ENCODE measurements at places on chromosomes 16 and 17.

DNA sequence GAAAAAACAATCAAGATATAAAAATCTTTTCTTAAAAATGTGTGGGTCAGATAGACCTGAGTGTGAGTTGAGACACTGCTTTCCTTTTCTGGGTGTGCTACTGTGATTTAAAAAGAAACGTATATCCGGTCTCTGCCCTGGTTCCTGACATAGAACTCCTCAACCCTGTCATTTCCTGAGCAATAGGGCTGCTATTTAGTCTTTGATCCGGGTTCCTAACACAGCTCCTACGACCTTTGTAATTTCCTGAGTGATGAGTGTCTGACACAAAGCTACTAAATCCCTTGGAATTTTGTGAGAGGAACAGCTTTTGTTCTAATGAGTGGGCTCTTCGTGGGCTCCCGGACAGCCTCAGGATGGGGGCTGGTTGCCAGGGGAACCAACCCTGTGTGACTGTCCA, 93.9 kb upstream of the FA2H start:
- no peak for DNase-seq

DNA sequence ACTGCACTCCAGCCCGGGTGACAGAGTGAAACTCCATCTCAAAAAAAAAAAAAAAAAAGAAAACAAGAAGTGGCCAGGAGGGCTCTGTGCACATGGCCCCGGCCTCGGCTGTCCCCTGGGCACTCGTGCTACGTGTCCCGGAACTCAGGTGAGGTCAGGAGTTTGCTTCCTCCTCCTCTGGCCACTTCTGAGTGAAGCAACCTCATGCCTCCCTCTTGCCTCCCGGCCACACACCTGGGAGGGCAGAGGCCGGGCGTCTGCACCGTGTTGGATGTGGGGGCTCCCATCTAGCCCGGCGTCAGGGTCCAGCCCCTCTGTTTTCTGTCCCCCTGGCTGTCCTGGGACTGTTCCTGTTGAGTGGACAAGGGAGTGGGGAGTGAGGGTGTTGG, 22.2 kb downstream of the ASPSCR1 start:
- DNase-seq, result no peak

GRCh38 chr17:32518646-32519227, 31.9 kb downstream of the CDK5R1 start:
- no peak for DNase-seq

- DNase-seq, result no peak
Observed at GRCh38 chr16:51565184-51565583, 414.1 kb upstream of the SALL1 start.

DNA sequence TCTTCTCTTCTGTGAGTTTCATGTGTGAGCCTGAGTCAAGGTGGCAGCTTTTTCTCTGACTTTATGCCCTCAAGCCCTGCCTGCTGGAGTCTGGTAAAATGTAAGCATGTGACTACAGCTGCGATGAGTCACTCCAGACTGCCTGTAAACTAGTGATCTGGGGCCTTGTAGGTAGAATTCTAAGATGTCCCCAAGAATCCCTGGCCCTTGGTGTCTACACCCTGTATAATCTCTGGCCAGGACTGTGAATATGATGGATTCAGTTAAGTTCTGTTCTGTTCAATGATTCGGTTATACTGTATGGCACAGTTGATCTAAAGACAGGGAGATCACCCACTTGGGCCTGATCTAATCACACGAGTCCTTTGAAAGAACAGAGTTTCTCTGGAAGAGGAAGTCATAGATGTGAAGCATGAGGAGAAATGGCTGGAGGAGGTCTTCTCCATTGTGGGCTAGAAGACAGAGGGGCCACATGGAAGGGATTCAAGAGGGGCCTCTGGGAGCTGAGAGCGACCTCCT, 29.8 kb downstream of the PRSS54 start:
- no peak for DNase-seq

DNA sequence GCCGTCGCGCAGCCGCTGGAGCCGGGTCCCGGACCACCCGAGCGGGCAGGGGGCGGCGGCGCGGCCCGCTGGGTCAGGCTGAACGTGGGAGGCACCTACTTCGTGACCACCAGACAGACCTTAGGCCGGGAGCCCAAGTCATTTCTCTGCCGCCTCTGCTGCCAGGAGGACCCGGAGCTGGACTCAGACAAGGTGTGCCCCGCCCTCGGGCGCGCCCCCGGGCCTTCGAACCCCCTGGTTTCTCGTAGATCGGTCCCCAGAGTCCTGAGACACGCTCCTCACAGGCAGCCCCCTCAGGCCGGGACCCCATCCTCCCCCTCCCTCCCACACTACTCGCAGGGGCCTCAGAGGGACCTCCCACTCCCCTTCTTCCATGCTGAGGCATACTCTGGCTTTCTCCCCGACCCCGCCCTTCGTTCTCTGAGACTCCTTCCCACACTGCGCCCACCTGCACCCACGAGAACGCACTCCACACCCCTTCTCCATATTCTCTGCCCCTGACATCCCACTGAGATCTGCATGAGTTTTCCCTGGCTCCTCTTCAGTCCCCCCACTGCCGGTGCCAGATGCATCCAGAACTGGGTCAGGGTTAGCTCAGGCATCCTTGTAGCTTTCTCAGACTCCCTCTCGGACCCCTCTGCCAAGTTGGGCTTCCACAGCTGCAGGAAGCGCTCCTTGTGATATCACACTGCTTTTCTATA, 523 bp downstream of the KCTD2 start:
- no peak for DNase-seq

- no peak for DNase-seq
Observed at GRCh38 chr17:82332669-82333278, 792 bp downstream of the SECTM1 start.

DNA sequence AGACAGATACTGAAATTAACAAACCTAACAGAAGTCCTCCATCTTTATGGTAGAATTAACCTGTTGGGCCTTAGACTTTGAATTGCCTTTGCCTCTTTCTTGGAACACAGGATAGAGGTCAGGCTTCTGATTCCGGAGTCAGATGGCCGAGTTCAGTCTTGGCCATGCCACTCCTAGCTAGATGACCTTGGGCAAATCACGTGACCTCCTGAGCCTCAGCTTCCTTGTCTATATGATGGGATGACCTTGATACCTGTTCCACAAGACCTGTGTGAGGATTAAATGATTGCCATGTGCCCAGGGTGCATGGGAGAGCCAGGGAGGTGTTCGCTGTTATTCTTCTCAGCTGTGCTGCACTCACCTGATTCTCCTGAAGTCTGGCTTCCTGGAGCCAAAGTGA, 161.4 kb downstream of the CMIP start:
- DNase-seq, result no peak

- DNase-seq, result no peak
Observed at GRCh38 chr16:14955546-14956231, 18.4 kb downstream of the NPIPA1 start.

DNA sequence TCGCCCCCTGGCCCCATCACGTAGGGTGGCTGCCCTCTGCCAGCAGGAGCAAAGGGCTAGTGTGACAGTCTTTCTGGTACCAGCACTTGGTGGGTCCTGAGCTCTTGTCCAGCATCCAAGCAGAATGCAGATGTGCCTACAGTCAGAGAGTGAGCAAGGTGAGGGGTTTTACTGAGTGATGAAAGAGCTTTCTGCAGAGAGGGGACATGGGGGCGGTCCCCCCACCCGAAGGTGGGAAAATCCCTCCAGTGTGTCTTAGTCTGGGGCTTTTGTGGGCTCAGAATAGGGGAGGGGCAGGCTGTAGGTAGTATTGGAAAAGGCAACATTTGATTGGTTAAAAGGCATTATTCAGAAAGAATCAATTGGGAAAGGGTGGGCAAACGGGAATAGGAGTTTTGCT, 152.3 kb downstream of the RPTOR start:
- no peak for DNase-seq

GRCh38 chr17:31200287-31200686, 96.8 kb downstream of the OMG start:
- no peak for DNase-seq

DNA sequence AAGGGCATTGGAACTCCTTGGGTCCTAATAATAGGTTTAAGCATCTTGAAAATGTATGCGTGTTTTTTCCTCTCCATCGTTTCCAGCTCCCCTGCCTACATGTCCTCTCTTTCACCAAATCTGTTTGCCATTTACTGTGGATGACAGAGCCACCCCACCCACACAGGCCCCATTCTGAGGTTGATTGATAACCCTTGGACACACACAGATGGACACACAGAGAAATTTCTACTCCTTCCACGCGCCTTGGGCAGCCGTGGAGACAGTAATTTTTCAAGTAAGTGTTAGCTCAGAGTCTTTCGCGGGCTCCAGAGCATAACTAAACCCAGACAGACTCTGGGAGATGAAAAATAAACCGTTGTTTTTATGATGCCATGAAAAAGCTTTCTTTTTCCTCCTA, 103.3 kb upstream of the NLRP1 start:
- DNase-seq, result no peak

GRCh38 chr16:1794908-1795666, 1.6 kb upstream of the IGFALS start:
- no peak for DNase-seq

All from brain pericyte (primary cell).